ENCODE measurements at places on chromosomes 3 and 15.

- DNase-seq = no peak
Measured at GRCh38 chr3:184040010-184040409, 8.5 kb downstream of the HTR3D start.

GRCh38 chr3:191889106-191889505 lies 428.1 kb downstream of the PYDC2 start:
- no peak for DNase-seq

DNA sequence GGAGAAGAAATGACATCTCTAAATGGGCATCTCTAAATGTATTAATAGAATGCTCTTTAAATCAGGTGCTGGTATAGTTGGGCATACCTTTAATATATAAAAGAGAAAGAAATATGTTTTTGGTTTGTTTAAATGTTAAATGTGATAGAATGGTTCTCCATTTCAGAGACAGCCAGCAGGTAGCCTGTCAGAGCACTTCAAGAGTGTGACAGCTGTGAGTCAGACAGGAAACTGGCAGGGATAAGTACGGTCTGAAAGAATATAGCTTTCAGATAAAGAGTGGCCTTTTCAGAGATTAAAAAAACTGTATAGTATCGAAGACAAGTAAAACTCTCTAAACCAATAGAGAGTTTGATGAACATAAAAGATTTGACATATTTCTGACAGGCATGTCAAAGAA lies 654.1 kb downstream of the IGSF11 start:
- no peak for DNase-seq

- peak; percentile 10 for DNase-seq
Measured at GRCh38 chr3:7322957-7323669, 462.2 kb downstream of the GRM7 start.

DNA sequence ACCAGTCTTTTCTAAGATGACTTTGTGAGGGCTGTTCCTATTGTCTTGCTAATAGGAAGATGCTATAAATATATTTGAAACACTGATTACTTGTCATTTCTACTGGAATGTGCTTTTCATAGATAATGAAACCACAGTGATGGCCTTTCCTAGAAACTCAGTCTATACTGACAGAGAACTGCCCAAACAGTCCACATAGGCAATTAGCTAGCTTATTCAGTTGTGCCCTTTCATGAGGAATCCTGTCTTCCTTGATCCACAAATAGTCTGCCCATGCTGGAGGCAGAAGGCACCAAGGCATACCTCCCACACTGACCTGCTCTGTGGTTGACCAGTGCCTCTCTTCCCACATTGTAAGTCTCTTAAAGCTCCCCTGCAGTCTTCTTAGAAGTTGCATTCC lies 135.9 kb downstream of the CMSS1 start:
- no peak for DNase-seq

DNA sequence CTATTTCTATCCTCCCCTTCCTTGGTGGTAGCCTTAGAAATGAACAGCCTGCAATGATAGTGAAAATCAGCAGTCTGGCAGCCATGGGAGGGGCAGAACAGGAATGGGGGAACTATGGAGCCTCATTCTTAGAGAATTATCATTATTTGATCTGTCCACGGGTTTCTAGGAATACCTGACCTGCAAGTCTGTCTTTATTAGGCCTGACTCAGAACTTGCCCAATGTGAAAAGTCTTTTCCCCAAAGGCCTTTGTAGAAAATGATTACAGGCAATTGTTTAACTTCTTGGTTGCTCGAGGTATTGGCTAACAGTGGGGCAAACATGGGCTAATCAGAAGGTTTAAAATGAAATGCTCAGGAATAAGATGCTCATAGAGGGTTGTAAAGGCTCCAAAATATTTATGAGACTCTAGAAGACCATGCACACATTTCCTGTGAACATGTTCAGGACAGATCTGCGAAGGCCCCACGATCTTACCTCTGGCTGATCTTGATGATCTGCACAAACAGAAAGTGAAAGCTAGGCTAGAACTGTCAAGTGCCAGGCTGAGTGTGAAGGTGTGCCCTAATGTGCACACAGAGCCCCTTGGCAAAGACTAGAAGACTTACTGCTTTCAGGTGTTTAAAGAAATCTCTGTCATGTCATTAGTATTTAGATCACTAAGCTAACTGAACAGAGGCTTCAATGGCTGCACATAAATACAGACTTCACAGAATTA lies 39.6 kb upstream of the LAMP3 start:
- DNase-seq = no peak

GRCh38 chr3:33181229-33181628 lies 37.4 kb downstream of the SUSD5 start:
- no peak for DNase-seq

GRCh38 chr3:23685541-23686258 lies 120.1 kb upstream of the UBE2E1 start:
- peak; percentile 100 for DNase-seq

DNA sequence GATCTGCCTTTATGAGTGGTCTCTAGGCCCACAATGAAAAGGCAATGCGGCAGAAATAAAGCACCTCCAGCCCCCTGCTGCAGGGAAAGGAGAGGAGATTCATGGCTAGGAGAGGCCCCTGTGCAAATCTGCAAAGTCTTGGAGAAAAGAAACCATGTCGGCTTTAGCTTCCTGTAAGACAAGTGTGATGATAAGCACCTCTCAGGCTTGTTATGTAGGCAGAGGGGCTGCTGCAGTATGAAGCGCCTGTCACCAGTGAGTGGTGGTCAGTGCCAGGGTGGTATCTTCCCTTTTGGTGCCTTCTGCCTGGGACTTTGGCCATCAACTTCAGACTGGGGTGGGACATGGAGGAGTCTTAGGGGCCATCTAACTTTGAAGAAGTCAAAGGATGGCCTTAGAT lies 59.2 kb upstream of the ARHGEF3 start:
- DNase-seq = no peak

GRCh38 chr3:49172551-49173041 lies 1.2 kb downstream of the KLHDC8B start:
- DNase-seq = no peak

DNA sequence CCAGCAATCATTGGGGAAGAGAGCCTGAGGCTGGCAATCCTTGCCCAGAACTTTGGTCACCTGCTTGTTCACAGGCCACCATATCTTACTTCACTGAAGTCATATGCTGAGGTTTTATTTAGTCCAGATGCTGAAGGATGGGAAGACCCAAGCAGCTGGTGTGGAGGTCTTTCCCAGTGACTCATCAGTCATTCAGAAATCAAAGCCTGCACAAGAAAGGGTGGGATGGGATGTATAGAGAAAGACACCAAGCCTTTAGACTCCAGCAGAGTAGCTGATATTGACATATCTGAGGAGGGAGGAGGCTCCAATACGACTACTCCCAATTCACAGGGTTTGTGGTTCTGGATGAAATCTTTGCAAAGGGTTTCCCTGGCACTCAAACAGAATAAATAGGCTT lies 13.0 kb upstream of the PHLDB2 start:
- DNase-seq = peak; percentile 80

DNA sequence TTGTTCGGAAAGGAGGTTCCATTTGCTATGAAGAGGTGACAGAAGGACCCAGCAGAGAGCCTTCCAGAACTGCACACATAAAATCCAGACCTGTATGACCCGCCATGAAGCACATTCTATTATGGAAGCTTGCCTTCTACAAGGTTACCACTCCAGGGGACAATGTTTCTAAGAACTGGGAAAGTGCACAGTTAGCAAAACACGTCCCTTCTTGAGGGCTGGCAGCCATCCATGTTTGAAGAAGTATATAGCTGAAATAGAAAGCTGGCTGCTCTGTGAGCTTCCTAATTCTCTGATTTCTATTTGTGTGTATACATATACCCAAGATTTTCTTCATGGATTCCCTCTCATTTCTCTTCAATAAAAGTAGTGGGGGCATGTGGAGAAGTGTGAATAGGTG lies 74.6 kb downstream of the CNTN3 start:
- peak; percentile 38 for DNase-seq

GRCh38 chr3:184545769-184546168 lies 15.8 kb upstream of the EPHB3 start:
- DNase-seq = no peak

DNA sequence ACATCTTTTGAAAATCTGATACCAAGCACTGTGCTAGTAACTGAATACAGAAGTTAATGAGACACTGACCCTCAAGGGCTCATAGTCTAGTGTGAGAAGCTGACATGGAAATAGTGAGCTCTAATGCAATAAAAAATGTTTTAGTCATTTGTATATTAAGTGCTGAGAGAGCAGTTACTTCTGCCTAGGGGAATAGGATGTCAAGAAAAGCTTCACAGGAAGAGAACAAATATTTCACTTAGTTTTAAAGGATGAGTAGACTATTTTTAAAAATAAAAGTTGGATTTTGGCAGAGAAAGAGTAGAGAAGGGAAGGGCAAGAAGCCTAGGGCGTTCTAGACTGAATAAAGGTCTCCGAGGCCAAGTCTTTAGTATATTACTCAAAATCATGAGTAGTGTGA lies 158.4 kb downstream of the ATG7 start:
- DNase-seq = no peak

DNA sequence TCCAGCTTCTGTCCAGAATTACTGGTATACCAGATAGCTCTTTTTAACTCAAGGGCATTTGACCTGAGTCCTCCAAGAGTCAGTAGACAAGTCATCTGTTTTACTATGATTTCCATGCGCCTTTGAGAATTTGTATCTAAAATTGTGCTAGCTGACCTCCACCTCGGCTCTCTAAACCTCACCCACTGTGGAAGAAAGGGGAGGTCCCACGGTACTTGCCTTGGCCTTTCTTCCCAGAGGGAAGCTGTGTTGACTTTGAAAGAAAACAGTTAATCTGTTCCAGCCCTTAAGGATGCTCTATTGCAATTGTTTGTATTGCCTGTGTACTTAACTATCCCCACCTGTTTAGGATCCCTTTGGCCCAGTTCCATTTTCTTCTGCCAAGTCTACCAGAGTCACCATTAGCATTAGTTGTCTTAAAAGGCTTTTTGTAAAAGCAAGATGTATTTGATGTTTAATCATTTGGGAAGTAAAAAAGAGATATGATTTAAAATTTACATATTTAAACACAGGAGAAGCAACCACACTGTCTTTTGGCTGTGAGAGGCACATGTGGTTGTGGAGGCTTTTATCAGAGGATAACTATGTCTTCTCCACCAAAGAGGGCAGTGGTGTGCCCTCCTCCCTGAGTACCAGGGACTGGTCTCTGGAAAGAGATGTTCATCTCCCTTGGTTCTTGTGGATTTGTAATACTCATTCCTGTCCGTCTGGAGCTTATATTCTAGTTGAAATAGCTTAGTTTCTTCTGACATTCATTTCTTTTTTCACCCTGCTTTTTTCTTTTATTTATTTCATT lies 88.8 kb downstream of the CRTC3 start:
- no peak for DNase-seq

DNA sequence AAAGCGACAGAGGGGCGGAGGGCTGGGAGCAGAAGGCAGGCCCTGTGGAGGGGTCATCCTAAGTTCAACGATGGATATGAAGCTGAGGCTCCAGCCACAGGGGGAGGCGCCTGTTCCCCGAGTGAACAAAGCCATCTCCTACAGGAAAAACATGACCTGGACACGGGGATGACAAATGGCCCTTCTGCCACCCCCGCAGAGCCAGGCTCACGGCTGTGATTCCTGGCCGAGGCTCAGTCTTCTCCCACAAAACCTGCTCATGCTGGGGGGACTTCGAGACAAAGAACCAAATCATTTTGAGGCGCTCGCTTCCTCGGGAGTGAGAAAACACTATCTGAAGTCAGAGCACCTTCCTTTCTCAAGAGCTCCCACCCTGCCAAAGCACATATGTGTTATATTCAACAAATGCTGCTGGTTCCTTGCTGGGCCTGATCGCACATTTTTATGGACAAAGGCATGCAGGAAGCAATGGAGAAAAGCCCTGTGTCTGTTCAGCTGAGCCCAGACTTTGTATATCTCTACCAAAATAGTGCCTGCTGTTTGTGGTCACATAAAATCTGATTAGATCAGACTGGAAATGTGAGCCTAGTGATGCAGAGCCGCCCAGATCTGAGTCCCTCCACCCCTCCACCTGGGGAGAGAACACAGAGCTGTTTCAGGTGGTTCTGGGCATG lies 5.6 kb downstream of the RBP1 start:
- DNase-seq = peak; percentile 85

DNA sequence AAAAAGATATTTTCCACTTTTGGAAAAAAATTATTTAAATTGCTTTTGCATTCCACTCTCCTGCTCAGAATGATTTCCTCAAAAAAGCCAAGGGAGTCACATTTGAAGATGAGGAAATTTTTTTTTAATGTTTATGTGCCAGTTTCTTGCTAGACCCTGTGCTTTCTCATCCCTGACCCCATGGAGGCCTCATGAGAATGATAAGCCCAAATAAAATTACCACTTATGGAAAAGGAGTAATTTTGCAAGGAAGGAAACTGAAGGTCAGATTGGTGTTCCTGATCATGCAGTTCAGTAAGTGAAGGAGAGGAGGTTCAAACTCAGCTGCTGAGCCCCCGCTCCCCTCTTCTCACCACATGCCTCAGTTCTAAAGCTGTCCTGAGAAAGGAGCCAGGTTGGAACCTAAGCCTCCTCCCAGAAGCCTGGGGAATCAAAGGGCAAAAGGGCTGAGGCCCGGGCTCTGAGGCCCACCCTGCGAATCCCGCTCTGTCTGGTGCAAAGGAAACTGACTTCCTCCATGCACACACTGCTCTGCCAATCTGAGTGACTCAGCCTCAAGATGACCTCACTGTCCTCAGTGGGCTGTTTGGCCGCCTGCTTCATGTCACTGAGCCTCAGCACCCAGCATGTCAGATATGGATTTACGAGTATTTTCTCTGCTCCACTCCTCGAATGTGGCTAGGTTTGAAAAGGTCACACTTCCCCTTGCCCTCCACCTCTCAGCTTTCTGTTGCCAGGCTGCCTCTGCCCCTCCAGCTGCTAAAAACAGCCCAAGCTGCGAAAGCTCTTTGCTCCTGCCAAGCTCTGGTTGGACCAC lies 56.9 kb upstream of the FLNB start:
- DNase-seq = peak; percentile 83

DNA sequence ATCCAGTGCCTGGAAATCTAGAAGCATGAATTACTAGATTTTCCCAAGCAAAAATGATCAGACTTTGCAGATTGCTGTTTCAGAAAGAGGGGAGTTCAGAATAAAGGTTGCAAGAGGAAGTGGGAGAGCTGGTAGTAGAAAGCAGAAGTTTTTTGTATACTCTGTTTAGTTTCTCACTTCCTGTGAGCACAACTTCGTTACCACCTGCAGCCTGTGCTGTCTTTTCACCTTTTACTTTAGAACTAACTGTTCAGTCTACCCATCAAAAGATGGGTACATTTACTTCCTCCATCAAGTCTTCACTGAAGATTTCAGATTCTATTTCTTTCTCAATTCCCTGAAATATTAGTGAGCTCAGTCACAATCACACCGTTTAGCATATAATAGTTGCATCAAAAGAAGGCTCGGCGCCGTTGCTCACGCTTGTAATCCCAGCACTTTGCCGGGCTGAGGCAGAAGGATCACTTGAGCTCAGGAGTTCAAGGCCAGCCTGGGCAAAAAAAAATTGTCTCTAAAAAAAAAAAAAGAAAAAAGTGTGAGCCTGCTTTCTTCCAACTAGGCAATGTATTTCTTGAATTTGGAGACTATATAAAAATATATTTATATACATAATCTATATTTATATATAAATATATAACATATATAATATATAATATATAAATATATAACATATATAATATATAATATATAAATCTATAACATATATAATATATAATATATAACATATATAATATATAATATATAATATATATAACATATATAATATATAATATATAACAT lies 1.8 kb upstream of the CEP97 start:
- no peak for DNase-seq

All from fibroblast of upper back skin (primary cell).